NCI-H1092 (cell line): ENCODE measurements at places on chromosomes 4 and X.

- DNase-seq = no peak
Observed at GRCh38 chr4:41751449-41752061, 3.0 kb upstream of the PHOX2B start.

- no peak for DNase-seq
Observed at GRCh38 chr4:55407119-55407518, 11.4 kb downstream of the TMEM165 start.

DNA sequence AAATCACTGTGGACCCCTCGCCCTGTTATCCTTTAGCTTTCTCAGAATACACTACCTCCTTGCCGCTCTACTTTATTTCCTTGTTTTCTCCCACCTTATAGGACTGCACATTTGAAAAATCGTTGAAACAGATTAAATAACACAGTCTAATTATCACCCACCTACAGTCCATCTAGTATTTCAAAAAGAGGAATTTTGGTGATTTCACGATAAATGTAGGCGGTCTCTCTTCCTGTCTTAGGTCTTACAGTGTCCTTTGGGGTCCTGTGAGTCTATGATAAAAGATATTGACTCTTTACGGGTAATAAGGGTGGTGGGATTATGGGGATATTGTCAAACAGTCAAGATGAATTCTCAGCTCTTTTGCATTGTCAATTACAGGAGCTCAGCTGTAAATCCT is 2.4 kb upstream of the TBL1X start:
- DNase-seq = no peak

- DNase-seq = no peak
Observed at GRCh38 chrX:121161501-121161933, 114.1 kb downstream of the GLUD2 start.

GRCh38 chr4:128600410-128600809 is 209.1 kb upstream of the JADE1 start:
- no peak for DNase-seq

DNA sequence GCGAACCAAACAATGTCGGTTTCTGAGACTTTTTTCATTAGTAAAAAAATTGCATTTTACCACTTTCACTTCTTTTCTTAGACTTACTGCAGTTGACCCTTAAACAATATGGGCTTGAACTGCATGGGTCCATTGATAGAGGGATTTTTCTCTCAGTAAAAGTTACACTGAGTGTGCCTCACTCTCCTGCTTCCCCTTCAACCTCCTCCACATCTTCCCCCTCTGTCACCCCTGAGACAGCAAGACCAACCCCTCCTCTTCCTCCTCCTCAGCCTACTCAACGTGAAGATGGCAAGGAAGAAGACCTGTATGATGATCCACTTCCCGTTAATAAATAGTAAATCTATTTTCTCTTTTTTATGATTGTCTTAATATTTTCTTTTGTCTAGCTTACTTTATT is 43.4 kb downstream of the TEC start:
- DNase-seq = no peak

DNA sequence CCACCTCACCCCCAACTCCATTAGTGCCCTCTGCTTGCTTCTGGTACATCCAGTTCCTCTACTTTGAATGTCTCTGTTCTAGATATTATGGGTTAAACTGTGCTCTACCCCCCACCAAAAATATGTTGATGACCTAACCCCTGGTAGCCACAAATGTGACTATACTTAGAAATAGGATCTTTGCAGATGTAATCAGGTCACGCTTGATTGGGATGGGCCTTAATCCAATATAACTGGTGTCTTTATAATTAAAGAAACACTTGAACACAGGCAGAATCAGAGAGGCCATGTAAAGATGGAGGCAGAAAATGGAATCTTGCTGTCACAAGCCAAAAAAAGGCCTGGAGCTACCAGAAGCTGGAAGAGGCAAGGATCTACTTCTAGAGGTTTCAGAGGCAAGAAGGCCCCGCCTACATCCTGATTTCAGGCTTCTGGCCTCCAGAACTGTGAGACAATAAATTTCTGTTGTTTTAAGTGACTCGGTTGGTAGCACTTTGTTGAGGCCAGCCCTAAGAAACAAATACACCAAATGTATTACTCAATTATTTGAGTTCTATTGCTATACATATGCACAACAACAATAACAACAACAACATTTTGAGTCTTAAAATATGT is 220.0 kb downstream of the PPP3CA start:
- DNase-seq = no peak

DNA sequence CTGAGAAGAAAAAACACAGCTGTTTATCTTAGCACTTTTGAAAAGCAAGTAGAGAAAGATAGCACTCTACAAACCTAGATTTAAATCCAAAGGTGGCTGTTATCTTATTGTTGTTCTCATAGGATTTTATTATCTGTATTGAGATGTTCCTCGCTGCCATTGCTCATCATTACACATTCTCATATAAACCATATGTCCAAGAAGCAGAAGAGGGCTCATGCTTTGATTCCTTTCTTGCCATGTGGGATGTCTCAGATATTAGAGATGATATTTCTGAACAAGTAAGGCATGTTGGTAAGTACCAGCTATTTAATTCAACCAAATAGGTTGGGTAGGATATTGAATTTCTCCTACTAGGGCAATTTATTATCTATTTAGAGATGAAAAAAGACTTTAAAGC is 16.4 kb downstream of the TMEM184C start:
- no peak for DNase-seq

DNA sequence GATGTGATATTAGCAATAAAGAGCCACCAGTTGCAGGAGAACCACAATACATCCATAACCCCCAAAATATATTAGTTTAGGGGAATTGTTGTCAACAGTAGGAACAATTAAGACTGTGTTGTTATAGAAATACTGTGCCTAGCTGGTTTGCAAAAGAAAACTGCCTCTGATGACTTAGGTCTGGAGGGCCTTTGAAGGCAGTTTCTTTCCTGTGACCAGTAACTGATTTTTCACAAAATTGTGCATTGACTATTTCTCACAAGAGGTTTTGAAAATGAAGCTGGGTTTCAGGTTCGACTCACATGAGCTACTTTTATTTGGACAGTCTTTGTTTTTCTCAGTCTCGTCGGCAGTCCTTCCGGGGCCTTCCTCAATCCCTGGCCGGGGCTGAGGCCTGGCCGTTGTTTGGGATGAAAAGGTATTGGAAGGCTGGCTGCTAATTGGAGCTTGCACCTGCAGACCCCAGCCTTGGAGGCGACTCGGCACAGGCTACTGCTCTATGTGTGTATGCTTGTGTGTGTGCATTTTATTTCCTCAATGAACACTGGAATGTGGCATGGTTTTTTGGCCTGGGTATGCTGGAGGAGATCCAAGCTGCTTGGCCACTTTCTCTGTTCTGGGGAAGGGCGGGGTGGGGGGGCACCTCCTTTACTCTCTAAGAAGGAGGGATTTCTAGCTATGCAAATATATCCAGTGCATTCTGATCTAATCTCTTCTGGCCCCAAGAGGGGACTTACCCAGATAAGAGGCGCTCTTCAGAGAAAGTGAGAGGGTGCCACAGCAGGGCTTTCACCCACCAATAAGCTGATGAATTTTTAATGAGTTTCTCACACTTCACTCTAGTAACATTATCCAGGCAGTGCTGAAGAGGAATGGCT is 49.5 kb upstream of the LNX1 start:
- peak; percentile 89 for DNase-seq

- no peak for DNase-seq
Observed at GRCh38 chr4:56828784-56829535, 7.5 kb upstream of the SPINK2 start.

GRCh38 chr4:182222766-182223165 is 20.4 kb upstream of the TENM3 start:
- DNase-seq = no peak

DNA sequence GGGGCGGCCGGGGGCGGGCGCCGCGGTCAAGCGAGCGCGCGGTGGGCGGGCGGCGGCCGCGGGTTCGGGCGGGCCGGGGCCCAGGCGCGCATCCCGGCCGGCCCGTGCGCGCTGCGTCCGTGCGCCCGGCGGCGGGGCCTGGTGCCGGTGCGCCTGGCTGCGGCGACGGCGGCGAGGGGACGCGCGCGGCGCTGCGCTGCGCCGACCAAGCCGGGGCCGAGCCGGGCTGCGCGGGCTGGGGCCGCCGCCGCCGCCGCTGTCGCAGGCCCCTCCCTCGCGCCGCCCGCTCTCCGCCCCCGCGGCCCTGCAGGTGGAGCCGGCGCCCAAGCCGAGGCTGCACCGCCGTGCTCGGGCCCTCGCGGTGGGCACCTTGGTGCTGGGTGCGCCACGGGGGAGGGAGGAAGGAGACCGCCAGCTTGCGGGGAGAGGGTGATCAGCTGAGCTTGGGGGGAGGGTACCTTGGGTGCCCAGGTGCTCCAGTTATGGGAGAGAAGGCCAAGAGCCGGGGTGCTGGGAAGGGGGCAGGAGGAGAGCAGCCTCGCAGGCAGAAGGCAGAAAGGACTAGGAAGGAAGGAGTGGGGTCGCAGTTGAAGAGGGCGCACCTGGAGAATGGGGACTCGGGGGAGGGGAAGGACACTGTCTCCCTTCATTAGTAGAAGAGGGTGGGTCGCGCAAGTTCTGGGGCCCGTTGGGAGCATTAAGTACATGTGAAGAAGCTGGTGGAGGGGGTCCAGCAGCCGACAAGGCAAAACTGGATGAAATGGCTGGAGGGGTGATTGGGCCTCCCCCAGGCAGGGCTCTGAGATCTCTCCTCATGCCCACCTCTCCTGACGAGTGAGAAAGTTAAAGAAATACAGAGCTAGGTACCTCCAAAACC is at the start of gene PPP2R2C:
PPP2R2C (minus strand) TSS at position 228 of the 877 bp plus-strand sequence. CDS start 385 bp downstream, outside the sequence.
- DNase-seq = peak; percentile 32
